ENCODE measurements at places on chromosomes 7 and 10.
A peak's percentile ranks its signal among the peaks of the same experiment; 100 is the strongest.

GRCh38 chr7:146722986-146723385 lies 606.4 kb downstream of the CNTNAP2 start:
- DNase-seq, result no peak

GRCh38 chr10:8768852-8769251 lies 714.4 kb downstream of the GATA3 start:
- no peak for DNase-seq

DNA sequence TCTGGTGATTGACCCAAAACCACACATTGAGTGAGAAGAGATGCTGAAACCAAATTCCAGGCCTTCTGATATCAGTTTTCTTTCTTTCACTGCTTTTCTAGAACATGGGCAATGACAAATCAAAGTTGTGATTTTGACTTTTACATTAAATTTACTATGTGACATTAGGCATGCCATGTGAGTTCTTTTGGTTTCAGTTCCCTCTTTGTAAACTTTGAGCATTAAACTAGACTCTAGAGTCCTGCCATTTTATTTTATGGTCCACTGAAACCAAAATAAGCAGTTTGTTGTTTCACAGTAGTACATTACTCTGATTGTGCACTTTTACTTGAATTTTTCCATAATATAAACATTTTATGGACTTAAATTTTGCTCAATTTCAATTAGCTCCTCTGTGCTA lies 381.1 kb upstream of the SEMA3D start:
- DNase-seq, result no peak

DNA sequence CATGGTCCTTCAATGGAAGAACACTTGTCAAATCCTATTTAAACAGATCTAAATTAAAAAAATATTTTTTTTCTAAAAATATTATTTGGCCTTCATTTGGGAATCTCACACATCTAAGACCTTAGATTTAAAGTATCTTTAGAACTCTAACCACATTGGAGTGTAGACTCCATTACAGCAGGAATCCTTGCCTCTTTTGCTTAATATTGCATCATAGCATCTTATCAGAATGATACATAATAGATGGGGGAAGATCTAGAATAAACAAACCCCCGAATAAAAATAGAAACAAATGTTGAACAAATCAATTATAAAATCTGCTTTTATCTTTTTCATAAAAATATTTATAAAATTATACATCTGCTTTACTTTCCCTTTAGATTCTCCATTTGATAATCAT lies 27.6 kb upstream of the EPC1 start:
- DNase-seq, result no peak

GRCh38 chr7:11858026-11858425 lies 26.0 kb upstream of the THSD7A start:
- DNase-seq, result no peak

DNA sequence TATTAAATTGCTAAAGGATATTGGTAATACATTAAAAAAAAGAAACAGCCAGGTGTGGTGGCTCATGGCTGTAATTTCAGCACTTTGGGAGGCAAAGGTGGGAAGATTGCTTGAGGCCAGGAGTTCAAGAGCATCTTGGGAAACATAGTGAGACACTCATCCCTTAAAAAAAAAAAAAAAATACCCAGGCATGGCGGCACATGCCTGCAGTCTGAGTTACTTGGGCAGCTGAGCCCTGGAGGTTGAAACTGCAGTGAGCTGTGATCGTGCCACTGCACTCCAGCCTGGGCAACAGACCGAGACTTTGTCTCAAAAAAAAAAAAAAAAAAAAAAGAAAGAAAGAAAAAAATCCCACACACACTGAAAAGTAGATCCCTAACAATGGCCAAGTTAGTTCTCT lies 59.7 kb downstream of the MACC1 start:
- DNase-seq, result no peak

GRCh38 chr10:85557077-85557476 lies 809.5 kb downstream of the GRID1 start:
- DNase-seq, result no peak

- no peak for DNase-seq
Measured at GRCh38 chr7:30475580-30475979, 3.0 kb downstream of the NOD1 start.

GRCh38 chr10:111142092-111142768 lies 65.4 kb downstream of the ADRA2A start:
- DNase-seq, result no peak

GRCh38 chr10:110492069-110492822 lies 5.5 kb upstream of the DUSP5 start:
- DNase-seq, result no peak

DNA sequence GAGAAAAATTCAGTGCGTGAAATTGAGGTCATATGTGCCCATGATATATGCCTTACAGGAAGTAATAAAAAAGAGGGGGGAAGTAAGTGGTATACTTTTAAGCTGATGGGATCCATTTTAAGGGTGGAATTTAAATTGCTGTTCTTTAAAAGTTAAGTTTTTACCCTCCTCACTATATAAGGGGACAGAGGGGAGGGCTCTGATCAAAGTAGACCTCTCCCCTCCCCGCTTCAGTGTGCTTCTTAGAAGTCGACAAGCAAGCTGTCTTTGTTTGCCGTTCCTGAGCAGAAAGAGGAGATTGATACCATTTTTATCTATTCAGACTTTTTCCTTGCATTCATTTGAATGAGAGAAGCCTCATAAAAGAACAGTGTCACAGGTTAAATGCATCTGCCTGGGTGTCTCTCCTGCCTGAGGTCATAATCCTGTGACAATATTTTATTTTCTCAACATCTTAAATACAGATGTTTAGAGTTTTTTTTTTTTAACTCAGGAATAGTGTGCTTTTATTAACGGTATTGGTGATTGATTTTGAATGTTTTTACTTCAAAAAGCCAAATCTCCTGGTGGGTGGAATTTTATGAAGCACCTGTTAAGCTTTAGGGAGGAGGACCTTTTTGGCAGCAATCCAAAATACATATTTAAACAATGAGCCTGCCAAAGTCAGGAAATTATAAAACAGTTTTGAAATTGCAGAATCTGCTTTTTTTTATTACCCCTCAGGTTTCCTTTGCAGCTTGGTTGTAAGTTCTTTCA lies 141.7 kb downstream of the KAT6B start:
- peak; percentile 55 for DNase-seq

DNA sequence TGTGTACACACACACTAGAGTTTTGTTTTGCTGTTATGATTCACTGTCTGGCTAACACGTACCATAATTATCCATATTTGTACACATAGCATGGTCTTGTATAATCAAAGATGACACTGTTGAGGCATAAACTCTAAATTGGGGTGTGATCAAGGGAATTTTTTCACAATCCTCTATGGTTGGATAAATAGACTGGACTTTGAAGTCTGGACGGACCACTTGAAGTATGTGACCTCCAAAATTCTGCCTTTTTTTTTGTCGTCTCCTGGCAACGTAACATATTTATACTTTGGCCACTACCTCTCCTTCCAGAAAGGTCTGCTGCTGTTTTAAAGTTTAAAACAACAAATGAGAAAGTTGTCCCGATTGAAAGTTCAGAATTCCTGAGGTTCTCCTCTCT lies 193.4 kb downstream of the CACNB2 start:
- no peak for DNase-seq

GRCh38 chr7:134504660-134505164 lies 22.7 kb upstream of the AKR1B10 start:
- DNase-seq, result no peak

GRCh38 chr7:23266918-23267317 lies 20.3 kb downstream of the GPNMB start:
- DNase-seq, result no peak

- no peak for DNase-seq
Measured at GRCh38 chr10:4094751-4095150, 309.7 kb upstream of the KLF6 start.

DNA sequence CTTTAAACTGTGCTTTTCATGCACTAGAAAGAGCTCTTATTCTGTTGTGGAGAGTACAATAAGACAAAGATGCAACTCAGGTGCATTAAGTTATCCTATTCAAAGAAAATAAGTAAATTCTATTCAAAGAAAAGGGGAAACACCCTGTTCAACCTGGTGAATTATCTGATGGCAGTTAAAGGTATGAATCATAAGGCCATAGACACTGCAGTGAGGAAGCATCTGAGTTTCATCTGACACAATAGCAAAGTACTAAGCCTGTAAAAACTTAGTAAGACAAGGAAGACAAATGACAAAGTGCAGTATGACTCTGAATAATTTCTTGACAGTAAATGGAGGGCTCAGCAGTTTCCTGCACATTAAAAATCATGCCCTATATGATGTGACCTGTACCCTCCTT lies 91.0 kb upstream of the LRRTM3 start:
- no peak for DNase-seq

DNA sequence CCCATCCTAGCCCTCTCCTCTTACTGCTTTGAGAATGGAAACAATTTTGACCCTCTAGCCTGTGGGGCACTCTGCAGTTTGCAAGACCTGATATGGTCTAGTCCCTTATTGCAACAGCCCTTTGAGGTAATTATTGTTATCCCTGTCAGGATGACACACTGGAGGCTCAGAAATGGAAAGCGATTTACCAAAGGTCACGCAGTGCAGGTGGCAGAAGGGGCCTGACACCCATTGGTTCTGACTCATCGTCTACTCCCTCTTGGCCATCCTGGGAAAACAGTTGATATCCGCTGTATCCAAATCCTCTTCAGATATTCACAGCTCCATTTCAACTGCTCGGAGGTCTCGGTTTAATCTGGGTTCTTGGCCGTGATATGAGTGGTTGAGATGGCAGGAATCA lies 44.7 kb upstream of the AQP1 start:
- DNase-seq, result no peak

GRCh38 chr7:41134300-41135255 lies 568.3 kb downstream of the INHBA start:
- DNase-seq, result no peak

DNA sequence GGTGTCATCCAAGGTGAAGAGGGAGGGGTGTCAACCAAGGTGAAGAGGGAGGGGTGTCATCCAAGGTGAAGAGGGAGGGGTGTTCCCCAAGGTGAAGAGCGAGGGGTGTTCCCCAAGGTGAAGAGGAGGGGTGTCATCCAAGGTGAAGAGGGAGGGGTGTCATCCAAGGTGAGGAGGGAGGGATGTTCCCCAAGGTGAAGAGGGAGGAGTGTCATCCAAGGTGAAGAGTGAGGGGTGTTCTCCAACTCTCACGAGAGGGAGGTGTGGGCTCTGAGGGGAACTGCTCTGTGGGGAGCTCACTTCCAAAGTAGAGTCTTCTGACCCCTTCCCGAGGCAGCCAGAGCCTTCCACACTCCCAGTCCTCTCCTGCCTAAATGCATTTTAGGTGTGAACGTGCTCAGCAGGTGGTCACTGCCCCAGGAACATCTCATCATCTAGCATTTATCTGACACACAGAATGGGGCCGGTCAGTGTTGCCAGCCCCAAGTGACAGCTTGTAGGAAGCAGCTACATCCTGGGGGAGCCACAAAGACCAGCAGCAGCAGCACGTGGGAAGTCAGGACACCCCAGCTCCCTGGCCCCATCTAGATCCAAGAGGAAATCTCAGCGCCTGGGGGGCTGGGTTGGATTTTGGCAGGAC lies 323.8 kb downstream of the GLRX3 start:
- no peak for DNase-seq

GRCh38 chr7:39633563-39634477 lies 10.4 kb downstream of the RALA start:
- DNase-seq, result no peak

DNA sequence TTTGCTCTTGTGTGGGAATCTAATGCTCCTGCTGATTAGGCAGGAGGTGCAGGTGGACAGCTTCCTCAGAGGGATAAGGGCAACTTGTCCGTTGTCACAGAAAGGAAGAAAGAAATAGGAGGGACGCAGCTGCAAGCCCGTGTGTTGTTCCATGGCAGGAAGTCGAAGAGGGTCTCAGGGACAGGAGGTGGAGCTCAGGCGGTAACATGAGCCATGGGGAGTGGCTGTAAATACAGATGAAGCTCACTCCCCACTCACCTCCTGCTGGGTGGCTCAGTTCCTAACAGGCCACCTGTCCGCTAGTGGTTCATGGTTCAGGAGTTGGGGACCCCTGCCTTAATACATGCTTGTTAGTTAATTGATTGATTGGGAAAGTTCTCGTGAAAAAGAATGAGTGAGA lies 101.7 kb upstream of the SFMBT2 start:
- no peak for DNase-seq

DNA sequence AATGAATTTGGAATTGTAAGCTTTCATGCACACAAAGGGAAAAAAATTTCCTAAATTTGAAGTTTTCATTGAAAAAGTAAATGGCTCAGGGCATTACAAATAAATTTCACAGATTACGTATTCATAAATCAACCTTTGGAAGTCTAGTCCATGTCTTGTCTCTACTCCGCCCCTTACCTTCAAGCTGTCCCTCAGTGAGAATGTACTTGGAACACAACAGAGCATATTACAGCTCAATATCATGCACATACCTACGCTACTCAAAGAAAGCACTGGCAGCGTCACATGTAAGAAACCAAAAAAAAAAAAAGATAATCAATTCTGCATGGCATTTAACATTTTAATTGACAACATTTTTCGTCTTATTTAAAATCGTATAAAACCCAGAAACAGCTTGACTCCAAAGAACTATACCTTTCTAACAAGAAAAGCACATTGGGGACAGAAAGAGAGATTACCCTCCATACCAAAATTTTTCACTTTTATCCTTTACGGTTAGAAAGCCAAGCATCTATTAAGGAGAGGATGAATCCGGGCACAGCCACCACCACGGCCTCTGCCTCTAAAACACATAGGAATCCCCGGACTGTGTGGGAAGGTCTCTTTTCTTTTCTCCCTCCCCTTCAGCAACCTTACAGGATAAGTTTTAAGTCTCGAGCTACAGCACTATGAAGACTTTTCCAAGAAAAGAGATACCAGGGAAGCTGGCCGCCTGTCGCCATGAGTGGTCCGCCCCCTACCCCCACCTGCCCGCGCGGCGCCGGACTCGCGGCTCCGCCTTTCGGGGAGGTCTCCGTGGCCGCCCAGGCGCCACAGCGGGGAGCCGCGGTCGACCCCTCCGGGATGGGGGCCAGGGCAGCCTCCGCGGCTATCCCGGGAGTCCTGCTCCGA lies 1.1 kb downstream of the JMJD1C start:
- DNase-seq, result peak; percentile 41

DNA sequence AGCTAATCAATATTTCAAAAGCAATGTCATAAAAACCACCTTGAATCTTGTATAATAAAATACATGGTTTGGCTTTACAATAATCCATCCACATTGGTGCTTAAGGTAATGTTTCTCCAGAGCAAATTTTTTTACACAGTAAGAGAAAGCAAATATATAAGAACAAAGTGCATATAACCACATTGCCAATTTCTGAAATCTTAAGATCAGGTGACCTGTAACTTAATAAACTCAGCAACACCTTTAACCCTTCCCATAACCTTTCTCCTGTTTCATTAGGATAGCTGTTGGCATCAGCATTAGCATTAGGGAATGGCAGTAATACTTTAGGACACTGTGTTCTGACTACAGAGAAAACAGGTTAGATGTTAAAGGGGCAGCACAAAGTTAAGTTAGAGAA lies 155.9 kb upstream of the SEMA3D start:
- DNase-seq, result no peak

GRCh38 chr10:50981904-50982303 lies 92.4 kb upstream of the PRKG1 start:
- no peak for DNase-seq

- no peak for DNase-seq
Measured at GRCh38 chr7:27866256-27866655, 126.3 kb downstream of the TAX1BP1 start.

GRCh38 chr7:54932818-54933543 lies 85.8 kb upstream of the EGFR start:
- DNase-seq, result peak; percentile 88

- no peak for DNase-seq
Measured at GRCh38 chr10:19783721-19784120, 32.5 kb upstream of the PLXDC2 start.
